ENCODE measurements at places on chromosomes 1 and 21. TPM values are rescaled to one million over a fixed set of nuclear protein-coding genes. Genes with fewer than 3 reads are reported as not detected.

PERM1 gene
- total RNA-seq = not detected

- H3K36me3 ChIP-seq = no peaks in the 10 kb centered on the region
- DNase-seq = no peak
- H3K27ac ChIP-seq = peak overlapping the region; percentile 9
- H3K27me3 ChIP-seq = peaks cover 5% of the 10 kb centered on the region
- peaks cover 33% of the 10 kb centered on the region for H3K4me1 ChIP-seq
These were observed 2.5 kb upstream of the TTLL10 start for GRCh38 chr1:1171161-1171545.

GRCh38 chr1:24856787-24857506, 73.1 kb downstream of the RUNX3 start:
- no peak overlapping the region for H3K4me3 ChIP-seq
- H3K4me1 ChIP-seq = peaks cover 4% of the 10 kb centered on the region
- no peak overlapping the region for H3K27ac ChIP-seq
- peaks cover 27% of the 10 kb centered on the region for H3K27me3 ChIP-seq
- DNase-seq = no peak

DNA sequence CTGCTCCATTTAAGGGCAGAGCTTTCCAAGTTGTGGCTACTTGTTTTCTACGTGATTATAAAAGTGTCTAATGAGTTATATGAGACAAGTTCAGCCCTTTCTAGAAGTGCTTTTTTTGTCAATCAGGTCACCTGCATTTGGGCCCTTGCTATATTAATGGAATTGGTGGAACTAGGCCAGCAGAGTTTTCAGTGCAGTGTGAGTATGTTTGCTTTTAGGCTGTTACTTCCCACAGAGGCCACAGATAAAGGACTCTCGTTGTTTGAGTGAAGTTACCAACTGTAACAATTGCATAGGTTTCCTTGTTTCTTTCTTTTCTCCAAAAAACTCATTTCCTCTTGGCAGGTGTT, 10.9 kb downstream of the SMAP2 start:
- peaks cover 50% of the 10 kb centered on the region for H3K36me3 ChIP-seq
- DNase-seq = no peak
- peak overlapping the region; percentile 78 for H3K4me3 ChIP-seq
- peak overlapping the region; percentile 99 for H3K27ac ChIP-seq
- H3K27me3 ChIP-seq = no peaks in the 10 kb centered on the region
- H3K4me1 ChIP-seq = peaks cover 92% of the 10 kb centered on the region

MEX3A gene
- total RNA-seq = 0.02 TPM

TNNT2 gene
- not detected for total RNA-seq

GPR52 gene
- 1.9 TPM for total RNA-seq

GRCh38 chr1:171179318-171180227, 5.5 kb upstream of the FMO2 start:
- H3K4me3 ChIP-seq = no peak overlapping the region
- no peaks in the 10 kb centered on the region for H3K36me3 ChIP-seq
- no peaks in the 10 kb centered on the region for H3K4me1 ChIP-seq
- H3K27ac ChIP-seq = no peak overlapping the region
- no peak for DNase-seq

HAO2 gene
- not detected for total RNA-seq

DNA sequence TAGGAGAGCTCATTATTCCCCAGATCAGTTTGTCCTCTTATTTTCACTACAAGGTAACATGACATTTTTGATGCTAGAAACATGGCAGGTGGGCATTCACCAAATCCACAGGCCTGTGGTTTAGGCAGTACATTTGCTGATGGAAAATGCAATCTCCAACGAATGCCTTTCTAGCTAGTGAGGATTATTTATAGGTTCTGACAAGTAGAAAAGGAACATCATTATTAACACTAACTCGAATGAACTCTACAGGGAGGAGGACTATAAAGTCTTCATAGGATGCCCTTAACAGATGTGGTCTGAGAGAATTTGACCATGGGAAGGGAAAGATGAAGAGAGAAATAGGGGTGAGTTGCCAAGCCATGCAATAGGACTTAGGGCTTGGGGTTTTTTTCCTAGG, 71.5 kb upstream of the BCL10 start:
- DNase-seq = no peak
- no peak overlapping the region for H3K27ac ChIP-seq
- H3K4me3 ChIP-seq = no peak overlapping the region
- no peaks in the 10 kb centered on the region for H3K36me3 ChIP-seq
- no peaks in the 10 kb centered on the region for H3K4me1 ChIP-seq

GRCh38 chr1:68213843-68214242, 18.5 kb downstream of the WLS start:
- H3K27me3 ChIP-seq = peaks cover 2% of the 10 kb centered on the region
- DNase-seq = no peak
- no peak overlapping the region for H3K4me3 ChIP-seq
- no peaks in the 10 kb centered on the region for H3K36me3 ChIP-seq
- no peaks in the 10 kb centered on the region for H3K4me1 ChIP-seq

DNA sequence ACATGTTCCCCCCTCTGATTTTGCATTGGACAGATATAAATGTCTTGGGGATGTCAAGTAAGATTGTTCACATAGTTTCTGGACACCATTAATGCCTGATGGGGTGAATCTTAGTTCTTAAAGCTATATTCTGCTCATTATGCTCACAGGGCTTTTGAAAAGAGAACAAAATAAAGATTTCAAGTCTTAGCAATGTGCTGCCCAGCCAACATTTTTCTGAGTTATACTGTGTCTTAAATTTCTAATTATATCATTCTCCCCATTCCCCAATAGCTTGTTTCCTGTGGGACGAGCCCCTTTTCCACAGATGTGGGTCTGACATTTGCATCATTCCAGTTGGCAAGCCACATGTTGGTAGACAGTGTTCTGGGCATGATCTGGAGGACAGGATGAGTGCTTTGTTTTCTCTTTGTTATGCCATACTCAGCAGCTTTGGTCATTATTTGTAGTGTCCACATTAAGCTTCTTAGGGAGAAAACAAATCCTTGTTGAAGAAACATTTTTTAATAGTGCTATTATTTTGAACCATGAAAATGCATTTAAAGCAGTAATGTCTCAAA, 32.8 kb downstream of the MTARC1 start:
- no peak for DNase-seq
- H3K27me3 ChIP-seq = peaks cover 3% of the 10 kb centered on the region
- H3K27ac ChIP-seq = no peak overlapping the region
- H3K4me3 ChIP-seq = no peak overlapping the region

FALEC gene
- not detected for total RNA-seq

C1orf216 gene
- 14.2 TPM for total RNA-seq

MROH9 gene
- total RNA-seq = not detected

GPR3 gene
- total RNA-seq = not detected

GRCh38 chr1:164953098-164953497, 394.1 kb downstream of the PBX1 start:
- no peak overlapping the region for H3K27ac ChIP-seq
- H3K36me3 ChIP-seq = no peaks in the 10 kb centered on the region
- H3K4me1 ChIP-seq = no peaks in the 10 kb centered on the region

DNA sequence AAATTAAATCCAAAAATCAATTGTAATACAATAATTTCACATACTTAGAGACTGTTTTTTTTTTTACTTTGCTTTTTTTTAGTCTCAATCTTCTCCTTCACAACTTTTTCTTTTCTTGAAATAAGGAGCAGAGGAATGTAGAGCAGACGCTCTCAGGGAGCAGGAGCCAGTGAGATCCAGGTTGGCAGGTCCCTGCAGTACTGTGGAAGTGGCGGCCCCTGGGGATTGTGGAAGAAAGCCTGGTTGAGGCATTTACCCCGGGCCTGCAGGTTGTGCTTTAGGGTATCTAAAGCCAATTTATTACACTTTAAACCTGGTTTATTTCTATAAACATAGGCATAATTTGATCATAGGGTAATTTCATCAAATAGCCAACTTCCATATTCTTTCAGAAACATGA, 748 bp upstream of the OR2AJ1 start:
- no peaks in the 10 kb centered on the region for H3K36me3 ChIP-seq
- no peaks in the 10 kb centered on the region for H3K4me1 ChIP-seq
- H3K27ac ChIP-seq = no peak overlapping the region
- no peak for DNase-seq
- no peaks in the 10 kb centered on the region for H3K27me3 ChIP-seq

DNA sequence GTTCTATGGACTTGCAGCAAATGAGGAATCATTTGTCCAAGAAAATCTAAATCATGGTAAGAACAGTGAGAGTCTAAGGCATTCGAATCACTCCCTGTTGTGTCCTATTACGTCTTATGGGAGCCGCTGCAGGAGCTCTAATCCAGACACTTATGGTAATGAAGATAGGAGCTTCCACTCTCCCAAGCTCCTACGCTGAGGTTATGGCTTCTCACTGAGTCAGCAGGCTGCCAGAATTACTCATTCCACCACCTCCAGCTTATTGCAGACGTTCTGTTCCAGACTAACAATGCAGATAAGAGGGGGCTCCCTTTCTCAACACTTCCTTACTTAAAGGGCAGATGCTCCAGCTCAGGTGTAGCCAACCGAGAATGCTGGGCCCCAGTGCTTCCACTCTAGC, 212.6 kb downstream of the GREM2 start:
- H3K27me3 ChIP-seq = no peaks in the 10 kb centered on the region
- H3K4me3 ChIP-seq = no peak overlapping the region
- DNase-seq = no peak
- no peak overlapping the region for H3K27ac ChIP-seq
- no peaks in the 10 kb centered on the region for H3K4me1 ChIP-seq

DNA sequence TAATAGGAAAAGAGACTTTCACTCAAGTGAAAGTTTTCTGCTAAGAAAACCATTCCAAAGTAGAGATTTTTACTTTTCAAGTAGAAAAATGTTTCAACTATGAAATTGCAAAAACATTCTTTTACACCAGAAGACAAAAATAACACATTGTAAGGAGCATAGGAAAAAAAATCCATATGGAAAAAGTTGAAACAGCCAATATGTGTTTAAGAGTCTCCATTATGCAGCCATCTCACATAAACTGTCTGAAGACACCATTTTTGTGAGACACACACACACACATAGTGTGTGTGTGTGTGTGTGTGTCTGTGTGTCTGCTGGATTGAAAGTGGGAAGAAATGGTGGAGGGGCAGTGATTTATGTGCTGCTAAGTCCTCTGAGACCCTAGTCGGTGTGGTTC, 162.1 kb downstream of the HHAT start:
- H3K4me1 ChIP-seq = peaks cover 7% of the 10 kb centered on the region
- no peak overlapping the region for H3K4me3 ChIP-seq
- no peaks in the 10 kb centered on the region for H3K36me3 ChIP-seq
- no peak for DNase-seq
- no peak overlapping the region for H3K27ac ChIP-seq
